ENCODE measurements at places on chromosomes 3 and 15.
A peak's percentile ranks its signal among the peaks of the same experiment; 100 is the strongest.

DNA sequence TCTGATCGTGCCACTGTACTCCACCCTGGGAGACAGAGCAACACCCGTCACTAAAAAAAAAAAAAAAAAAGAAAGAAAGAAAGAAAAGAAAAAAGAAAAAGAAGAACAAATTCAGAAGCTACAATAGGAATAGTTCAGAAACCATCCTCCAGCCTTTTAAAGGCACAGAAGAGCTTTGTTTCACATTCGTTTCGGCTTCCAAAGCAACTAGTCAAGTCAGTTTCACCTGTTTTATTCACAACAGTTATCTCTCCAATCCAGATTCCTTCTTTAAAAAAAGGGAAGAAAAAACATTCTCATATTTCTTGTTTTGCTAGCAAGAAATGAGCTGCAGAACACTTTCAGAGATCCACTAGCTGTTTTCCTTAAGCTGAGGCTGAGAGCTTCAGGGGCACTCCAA, 767.7 kb upstream of the CFAP20DC start:
- H3K4me1 ChIP-seq, result peaks cover 16% of the 10 kb centered on the region
- H3K27me3 ChIP-seq, result no peaks in the 10 kb centered on the region
- H3K4me3 ChIP-seq, result no peak overlapping the region
- no peaks in the 10 kb centered on the region for H3K36me3 ChIP-seq
- no peak overlapping the region for H3K27ac ChIP-seq

- no peaks in the 10 kb centered on the region for H3K4me1 ChIP-seq
- H3K4me3 ChIP-seq, result no peak overlapping the region
- no peak overlapping the region for H3K27ac ChIP-seq
- no peak for DNase-seq
- no peaks in the 10 kb centered on the region for H3K36me3 ChIP-seq
These were observed 117.2 kb upstream of the CHRM5 start for GRCh38 chr15:33851079-33851478.

DNA sequence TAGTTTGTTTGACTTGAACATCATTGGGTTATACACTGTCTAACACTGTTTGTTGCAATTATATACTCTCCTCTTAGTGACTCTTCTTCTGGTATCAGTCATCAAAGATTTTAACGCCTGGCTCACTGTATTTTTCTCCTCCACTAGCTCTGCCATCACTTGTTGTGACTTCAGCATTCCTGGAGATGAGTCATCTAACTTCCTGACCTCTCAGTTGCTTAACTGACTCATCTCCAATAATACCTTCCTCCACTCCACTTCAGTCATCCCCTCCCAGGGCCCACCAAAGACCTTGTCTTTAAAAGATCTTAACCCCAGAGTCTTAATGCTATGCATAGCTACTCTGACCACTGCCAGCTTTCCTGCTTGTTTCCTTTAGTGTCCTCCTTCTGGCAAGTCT, 28.6 kb upstream of the CLSTN2 start:
- H3K27me3 ChIP-seq, result no peaks in the 10 kb centered on the region
- H3K4me3 ChIP-seq, result no peak overlapping the region
- DNase-seq, result no peak
- no peaks in the 10 kb centered on the region for H3K36me3 ChIP-seq
- no peaks in the 10 kb centered on the region for H3K4me1 ChIP-seq

- peak; percentile 45 for DNase-seq
- no peak overlapping the region for H3K4me3 ChIP-seq
- peaks cover 100% of the 10 kb centered on the region for H3K36me3 ChIP-seq
- peaks cover 29% of the 10 kb centered on the region for H3K4me1 ChIP-seq
- H3K27ac ChIP-seq, result no peak overlapping the region
These were observed 23.8 kb downstream of the CXCR6 start for GRCh38 chr3:45966950-45967640.

DNA sequence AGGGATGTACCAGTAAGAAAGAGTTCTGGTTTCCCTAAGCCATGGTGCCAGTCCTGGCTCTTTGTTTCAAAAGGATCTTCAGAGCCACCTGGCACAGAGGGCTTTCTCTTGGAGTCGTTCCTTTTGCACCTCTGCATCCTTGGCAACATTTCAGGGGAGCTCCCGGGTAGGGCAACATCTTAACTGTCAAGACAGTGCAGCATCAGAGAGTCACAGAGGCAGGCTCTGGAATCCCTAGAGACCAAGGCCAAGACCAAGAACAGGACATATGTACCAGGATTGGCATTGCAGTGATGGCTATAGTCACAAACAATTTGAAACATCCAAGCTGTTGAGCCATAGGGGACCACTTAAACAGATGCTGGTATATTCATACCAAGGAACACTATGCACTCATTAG, 129.4 kb upstream of the ADPGK start:
- no peak overlapping the region for H3K4me3 ChIP-seq
- no peaks in the 10 kb centered on the region for H3K27me3 ChIP-seq
- H3K4me1 ChIP-seq, result no peaks in the 10 kb centered on the region
- no peaks in the 10 kb centered on the region for H3K36me3 ChIP-seq
- DNase-seq, result no peak
- H3K27ac ChIP-seq, result no peak overlapping the region

Data from heart left ventricle (tissue), 16 donors.